ENCODE measurements at places on chromosomes 16 and 17. TPM values are rescaled to one million over a fixed set of nuclear protein-coding genes. Genes with fewer than 3 reads are reported as not detected.
A peak's percentile ranks its signal among the peaks of the same experiment; 100 is the strongest.

The APOBR gene
- total RNA-seq = 2.4 TPM

GRCh38 chr16:53045341-53046220 lies 7.1 kb downstream of the CHD9NB start:
- 0 out of 2 replicates have a peak, but pooled peaks cover 4% of the 10 kb centered on the region for H3K27me3 ChIP-seq
- H3K4me1 ChIP-seq = no peaks in the 10 kb centered on the region
- H3K4me3 ChIP-seq = no peak overlapping the region
- no peaks in the 10 kb centered on the region for H3K36me3 ChIP-seq

The KCTD19 gene
- 0.35 TPM for total RNA-seq

DNA sequence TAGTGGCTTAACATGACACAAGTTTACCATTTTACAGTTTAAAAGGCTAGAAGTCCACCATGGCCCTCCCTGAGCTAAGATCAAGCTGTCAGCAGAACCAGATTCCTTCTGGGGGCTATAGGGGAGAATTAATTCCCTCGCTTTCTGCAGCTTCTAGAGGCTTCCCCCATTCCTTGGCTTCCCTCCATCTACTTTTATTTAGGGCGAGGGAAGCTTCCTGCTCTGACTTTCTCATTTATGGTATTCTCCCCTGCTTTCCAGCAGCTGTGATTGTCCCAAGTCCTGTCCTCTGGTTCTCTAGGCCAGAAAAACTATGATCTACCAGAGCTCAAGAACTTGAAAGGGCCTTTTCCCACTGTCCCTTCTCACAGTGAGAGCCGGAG lies 4.3 kb downstream of the CETP start:
- no peak overlapping the region for H3K27ac ChIP-seq
- H3K4me1 ChIP-seq = peaks cover 17% of the 10 kb centered on the region
- no peak overlapping the region for H3K4me3 ChIP-seq
- no peaks in the 10 kb centered on the region for H3K36me3 ChIP-seq
- no peaks in the 10 kb centered on the region for H3K27me3 ChIP-seq

The FAM20A gene
- total RNA-seq = not detected

The PRDM7 gene
- not detected for total RNA-seq

- no peak overlapping the region for H3K27ac ChIP-seq
- H3K27me3 ChIP-seq = no peaks in the 10 kb centered on the region
- H3K4me1 ChIP-seq = no peaks in the 10 kb centered on the region
These were observed 7.1 kb upstream of the PIEZO1 start for GRCh38 chr16:88792078-88792550.

The PIMREG gene
- 52.2 TPM for total RNA-seq

GRCh38 chr16:3952737-3953131 lies 72.2 kb upstream of the CREBBP start:
- no peak overlapping the region for H3K27ac ChIP-seq
- no peak for DNase-seq
- H3K36me3 ChIP-seq = no peaks in the 10 kb centered on the region
- no peak overlapping the region for H3K4me3 ChIP-seq
- H3K27me3 ChIP-seq = peaks cover 11% of the 10 kb centered on the region

- no peaks in the 10 kb centered on the region for H3K36me3 ChIP-seq
- peaks cover 21% of the 10 kb centered on the region for H3K27me3 ChIP-seq
- no peak for DNase-seq
These were observed 233.4 kb upstream of the HSBP1 start for GRCh38 chr16:83574388-83574787.

GRCh38 chr16:25894093-25894492 lies 202.3 kb downstream of the HS3ST4 start:
- H3K27ac ChIP-seq = no peak overlapping the region
- no peaks in the 10 kb centered on the region for H3K4me1 ChIP-seq
- no peak for DNase-seq
- peaks cover 12% of the 10 kb centered on the region for H3K27me3 ChIP-seq
- no peaks in the 10 kb centered on the region for H3K36me3 ChIP-seq
- H3K4me3 ChIP-seq = no peak overlapping the region

DNA sequence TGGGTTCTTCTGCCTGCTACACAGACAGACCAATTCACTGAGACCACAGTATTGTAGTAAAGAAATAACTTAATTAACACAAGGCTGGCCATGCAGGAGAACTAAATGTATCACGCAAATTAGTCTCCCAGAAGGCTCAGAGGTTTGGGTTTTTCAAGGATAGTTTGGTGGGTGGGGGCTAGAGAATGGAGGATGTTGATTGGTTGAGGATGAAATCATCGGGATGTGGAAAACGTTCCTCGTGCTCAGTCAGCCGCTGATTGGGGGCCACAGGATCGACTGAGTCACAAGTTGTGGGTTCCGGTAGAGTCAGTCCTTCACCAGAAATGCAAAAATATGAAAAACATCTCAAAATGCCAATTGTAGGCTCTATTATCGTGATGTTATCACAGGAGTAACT lies 18.7 kb downstream of the RHOT1 start:
- H3K27me3 ChIP-seq = no peaks in the 10 kb centered on the region
- no peak overlapping the region for H3K4me3 ChIP-seq
- no peak for DNase-seq
- no peak overlapping the region for H3K27ac ChIP-seq
- H3K36me3 ChIP-seq = peaks cover 4% of the 10 kb centered on the region

DNA sequence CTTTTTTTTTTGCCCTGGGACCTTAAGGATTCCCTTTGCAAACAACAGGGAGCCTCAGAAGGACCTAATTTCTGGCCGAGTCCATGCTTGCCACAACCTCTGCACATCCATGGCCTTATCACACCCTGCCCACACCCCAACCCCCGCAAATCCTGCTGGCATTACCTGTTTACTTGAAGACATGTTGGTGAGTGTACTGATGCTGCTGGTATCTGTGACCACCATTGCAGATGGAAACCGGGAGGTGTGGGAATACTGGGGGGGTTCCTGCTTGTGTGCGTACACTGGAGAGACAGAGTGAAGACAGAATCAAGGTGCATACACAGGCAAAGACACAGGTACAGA lies 46.0 kb downstream of the HNF1B start:
- peaks cover 21% of the 10 kb centered on the region for H3K4me1 ChIP-seq
- no peaks in the 10 kb centered on the region for H3K36me3 ChIP-seq
- no peaks in the 10 kb centered on the region for H3K27me3 ChIP-seq

The EXOC3L1 gene
- total RNA-seq = not detected

The HBA2 gene
- total RNA-seq = not detected

- DNase-seq = no peak
- no peaks in the 10 kb centered on the region for H3K36me3 ChIP-seq
- H3K4me1 ChIP-seq = no peaks in the 10 kb centered on the region
- H3K27ac ChIP-seq = no peak overlapping the region
- H3K27me3 ChIP-seq = peaks cover 73% of the 10 kb centered on the region
These were observed 145.6 kb upstream of the RCVRN start for GRCh38 chr17:10050597-10051101.

GRCh38 chr17:76722279-76722678 lies 4.1 kb downstream of the JMJD6 start:
- H3K27ac ChIP-seq = no peak overlapping the region
- no peaks in the 10 kb centered on the region for H3K27me3 ChIP-seq
- DNase-seq = no peak
- peaks cover 4% of the 10 kb centered on the region for H3K4me1 ChIP-seq

GRCh38 chr16:68247400-68247799 lies 2.2 kb downstream of the PLA2G15 start:
- H3K4me1 ChIP-seq = peaks cover 16% of the 10 kb centered on the region
- H3K36me3 ChIP-seq = no peaks in the 10 kb centered on the region
- DNase-seq = no peak
- no peak overlapping the region for H3K4me3 ChIP-seq

- DNase-seq = peak; percentile 60
- peaks cover 27% of the 10 kb centered on the region for H3K4me1 ChIP-seq
- peaks cover 5% of the 10 kb centered on the region for H3K36me3 ChIP-seq
- H3K27me3 ChIP-seq = no peaks in the 10 kb centered on the region
- peak overlapping the region; percentile 70 for H3K27ac ChIP-seq
- H3K4me3 ChIP-seq = peak overlapping the region; percentile 71
These were observed 1.7 kb downstream of the AKTIP start for GRCh38 chr16:53501216-53501859.

DNA sequence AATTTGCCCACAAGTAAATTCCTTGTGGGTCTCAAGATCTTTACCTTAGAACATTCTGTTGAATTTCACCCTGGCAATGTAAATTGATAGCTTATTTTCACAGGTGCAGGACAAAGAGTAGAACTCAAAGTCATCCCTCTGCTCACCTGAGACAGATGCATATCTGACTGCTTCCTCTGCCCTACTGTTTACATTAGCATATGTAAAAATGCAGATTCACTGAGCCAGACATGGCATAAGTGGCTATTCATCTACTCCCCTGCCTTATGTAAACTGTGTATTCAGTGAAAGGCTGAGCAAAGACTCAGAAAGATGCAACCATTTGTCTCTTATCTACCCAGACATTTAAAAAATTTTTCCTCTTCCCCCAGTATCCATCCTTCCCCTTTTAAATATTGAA lies 22.3 kb upstream of the MILR1 start:
- no peaks in the 10 kb centered on the region for H3K36me3 ChIP-seq
- H3K27ac ChIP-seq = no peak overlapping the region
- H3K4me1 ChIP-seq = peaks cover 24% of the 10 kb centered on the region
- H3K4me3 ChIP-seq = no peak overlapping the region

GRCh38 chr17:74680941-74681340 lies 31.8 kb downstream of the CD300LF start:
- no peak overlapping the region for H3K27ac ChIP-seq
- DNase-seq = no peak
- peaks cover 94% of the 10 kb centered on the region for H3K27me3 ChIP-seq
- no peaks in the 10 kb centered on the region for H3K36me3 ChIP-seq
- no peak overlapping the region for H3K4me3 ChIP-seq

DNA sequence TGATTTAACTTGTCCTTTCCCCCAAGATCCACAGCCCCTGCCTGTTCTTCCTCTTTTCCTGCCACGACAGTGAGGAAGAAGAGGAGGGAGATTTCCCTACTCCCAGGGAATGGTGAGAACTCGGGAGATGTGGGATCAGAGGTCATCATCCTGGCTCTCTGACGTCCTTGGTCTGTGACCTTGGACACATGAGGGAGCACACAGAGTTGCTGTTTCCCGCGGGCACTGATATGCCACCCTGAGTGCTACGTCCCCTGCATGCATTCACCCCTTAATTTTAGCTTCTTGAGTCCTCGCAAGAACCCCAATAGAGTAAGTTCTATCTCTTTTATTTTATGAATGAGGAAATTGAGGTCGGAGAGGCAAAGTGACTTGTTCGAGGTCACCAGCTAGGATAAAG lies 85.4 kb downstream of the BMERB1 start:
- DNase-seq = no peak
- no peaks in the 10 kb centered on the region for H3K27me3 ChIP-seq
- H3K4me1 ChIP-seq = 0 out of 2 replicates have a peak, but pooled peaks cover 7% of the 10 kb centered on the region
- H3K27ac ChIP-seq = no peak overlapping the region
- H3K4me3 ChIP-seq = no peak overlapping the region

GRCh38 chr16:1564325-1564724 lies 30.9 kb downstream of the TMEM204 start:
- H3K4me1 ChIP-seq = no peaks in the 10 kb centered on the region
- DNase-seq = no peak
- H3K4me3 ChIP-seq = no peak overlapping the region
- no peak overlapping the region for H3K27ac ChIP-seq

The SHPK gene
- total RNA-seq = 21.4 TPM

DNA sequence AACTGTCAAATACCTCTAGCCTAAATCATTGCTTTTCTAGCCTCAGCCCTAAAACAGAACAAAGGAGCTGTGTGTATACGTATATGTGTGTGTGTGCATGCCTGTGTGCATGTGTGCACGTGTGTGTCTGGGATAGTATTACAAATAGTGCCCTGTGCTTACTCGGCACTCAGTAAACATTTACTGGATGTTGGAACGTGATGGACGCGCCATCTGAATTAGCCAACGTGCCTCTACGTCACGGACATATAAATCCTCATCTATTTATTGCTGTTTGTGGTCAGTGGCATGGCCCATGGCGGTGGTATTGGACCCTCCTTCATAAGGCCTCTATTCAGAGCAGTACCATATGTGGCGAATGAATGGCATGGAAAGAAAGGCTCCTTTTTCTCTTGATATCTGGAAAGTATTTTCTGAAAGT lies 37.5 kb downstream of the WWP2 start:
- H3K36me3 ChIP-seq = no peaks in the 10 kb centered on the region
- no peaks in the 10 kb centered on the region for H3K27me3 ChIP-seq
- H3K4me3 ChIP-seq = no peak overlapping the region
- DNase-seq = no peak
- H3K27ac ChIP-seq = no peak overlapping the region

DNA sequence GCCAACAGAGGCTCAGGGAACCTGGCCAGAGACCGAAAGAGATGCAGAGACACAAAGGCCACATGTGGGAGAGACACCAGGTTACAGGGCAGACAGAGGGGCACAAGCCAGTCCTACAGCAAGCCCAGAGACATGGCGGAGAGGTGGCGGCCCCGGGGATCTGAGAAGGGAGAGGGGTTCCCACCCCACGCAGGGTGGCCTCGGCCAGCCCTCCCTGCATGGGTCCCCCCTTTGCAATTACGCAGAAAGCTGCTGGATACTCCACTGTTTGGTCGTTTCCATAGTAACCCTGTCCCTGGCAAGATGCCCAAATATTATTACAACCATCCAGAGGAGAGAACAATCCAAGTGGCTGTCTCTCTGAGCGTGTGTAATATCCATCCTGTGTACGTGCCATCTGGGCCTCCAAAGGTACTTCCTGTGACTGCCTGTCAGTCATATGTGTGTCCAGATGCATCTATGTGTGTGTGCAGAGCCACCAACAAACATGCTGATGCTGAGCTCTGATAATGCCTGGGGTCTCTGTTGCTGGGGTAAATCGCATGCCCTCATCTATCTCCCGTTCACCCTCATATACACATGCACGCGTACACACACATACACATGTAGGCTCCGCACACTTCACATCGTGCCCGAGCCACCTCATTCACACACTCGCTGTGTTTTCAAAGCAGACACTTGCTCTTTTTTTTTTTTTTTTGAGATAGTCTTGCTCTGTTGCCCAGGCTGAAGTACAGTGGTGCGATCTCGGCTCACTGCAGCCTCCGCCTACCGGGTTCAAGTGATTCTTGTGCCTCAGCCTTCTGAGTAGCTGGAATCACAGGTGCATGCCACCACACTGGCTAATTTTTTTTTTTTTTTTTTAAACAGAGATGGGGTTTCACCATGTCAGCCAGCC lies 5.5 kb downstream of the PCGF2 start:
- no peak overlapping the region for H3K4me3 ChIP-seq
- H3K27me3 ChIP-seq = no peaks in the 10 kb centered on the region
- peaks cover 27% of the 10 kb centered on the region for H3K4me1 ChIP-seq
- peaks cover 9% of the 10 kb centered on the region for H3K36me3 ChIP-seq
- no peak overlapping the region for H3K27ac ChIP-seq

- no peaks in the 10 kb centered on the region for H3K4me1 ChIP-seq
- no peak overlapping the region for H3K27ac ChIP-seq
- H3K36me3 ChIP-seq = no peaks in the 10 kb centered on the region
- DNase-seq = no peak
These were observed 19.0 kb downstream of the C16orf96 start for GRCh38 chr16:4574919-4575705.

The DNAH3 gene
- 0.70 TPM for total RNA-seq

DNA sequence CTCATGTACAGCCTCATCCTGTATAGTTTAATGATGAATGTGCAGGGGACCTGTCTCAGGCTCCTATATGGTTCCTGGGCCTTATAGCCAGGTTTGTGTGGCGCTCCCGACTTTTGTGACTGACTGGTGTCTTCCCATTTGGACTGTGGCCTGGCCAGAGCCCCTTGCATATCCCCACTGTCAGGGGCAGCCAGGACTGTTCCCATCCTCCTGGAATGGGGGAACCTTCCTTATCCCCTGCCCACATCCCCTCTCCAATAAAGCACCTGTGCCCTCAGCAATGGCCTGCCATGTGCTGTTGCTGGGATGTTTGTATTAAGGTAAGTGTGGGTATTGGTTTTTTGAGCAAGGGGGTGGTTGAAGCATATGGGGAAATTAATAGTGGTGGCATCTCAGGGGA lies 2.6 kb downstream of the B3GNT9 start:
- no peak for DNase-seq
- H3K4me3 ChIP-seq = no peak overlapping the region
- no peaks in the 10 kb centered on the region for H3K27me3 ChIP-seq
- no peaks in the 10 kb centered on the region for H3K4me1 ChIP-seq

Measured in PC-9 (cell line).